RPMI7951 (cell line): ENCODE measurements at places on chromosomes 3 and 15. TPM values are rescaled to one million over a fixed set of nuclear protein-coding genes. Genes with fewer than 3 reads are reported as not detected.

- DNase-seq, result no peak
Measured at GRCh38 chr3:48516571-48516970, 12.6 kb upstream of the SHISA5 start.

DNA sequence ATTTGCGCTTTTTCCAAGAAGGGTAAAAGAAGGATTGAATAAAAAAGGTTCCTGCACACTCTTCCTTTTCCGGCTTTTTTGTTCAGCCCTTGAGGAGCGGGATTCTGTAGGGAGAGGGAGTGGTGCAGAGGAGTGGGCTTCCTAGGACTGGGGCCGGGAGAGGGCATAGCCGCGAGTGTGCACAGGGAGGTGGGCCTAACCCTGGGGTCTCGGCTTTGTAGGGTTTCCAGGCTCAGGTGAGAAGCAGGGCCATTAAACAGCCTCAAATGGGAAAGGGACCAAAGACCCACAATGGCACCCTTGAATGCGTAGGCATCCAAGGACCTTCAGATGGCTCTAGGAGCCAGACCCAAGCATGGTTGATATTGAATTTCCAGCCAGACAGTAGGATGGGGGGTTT is 35.4 kb upstream of the RAB6B start:
- no peak for DNase-seq

- DNase-seq, result no peak
Measured at GRCh38 chr3:58029842-58030584, 21.8 kb downstream of the FLNB start.

DNA sequence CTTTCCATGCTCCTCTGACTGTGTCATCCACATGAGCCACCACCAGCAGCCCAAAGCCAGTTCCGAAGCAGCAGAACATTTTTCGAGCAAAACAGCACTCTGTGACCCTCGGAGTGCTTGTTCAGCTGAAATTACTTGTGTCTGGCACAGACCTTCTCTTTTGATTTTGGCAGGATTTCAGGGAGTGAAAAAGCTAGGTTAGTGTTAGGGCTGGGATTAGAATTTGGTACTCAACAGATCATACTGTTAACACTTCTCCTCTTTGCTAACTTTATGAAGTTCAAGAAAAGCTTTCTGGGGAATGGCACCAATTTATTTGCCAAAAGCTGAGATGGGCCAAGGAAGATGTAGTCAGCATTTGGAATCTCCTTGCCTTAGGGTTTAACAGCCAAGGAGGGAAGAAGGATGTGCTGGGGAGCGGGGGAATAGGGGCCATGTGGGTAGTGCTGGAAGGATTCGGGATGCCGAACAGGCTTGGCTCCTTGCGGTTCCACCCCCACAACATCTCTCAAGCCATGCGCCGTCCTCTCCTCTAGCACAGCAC is 55.1 kb upstream of the TRA2B start:
- no peak for DNase-seq

DNA sequence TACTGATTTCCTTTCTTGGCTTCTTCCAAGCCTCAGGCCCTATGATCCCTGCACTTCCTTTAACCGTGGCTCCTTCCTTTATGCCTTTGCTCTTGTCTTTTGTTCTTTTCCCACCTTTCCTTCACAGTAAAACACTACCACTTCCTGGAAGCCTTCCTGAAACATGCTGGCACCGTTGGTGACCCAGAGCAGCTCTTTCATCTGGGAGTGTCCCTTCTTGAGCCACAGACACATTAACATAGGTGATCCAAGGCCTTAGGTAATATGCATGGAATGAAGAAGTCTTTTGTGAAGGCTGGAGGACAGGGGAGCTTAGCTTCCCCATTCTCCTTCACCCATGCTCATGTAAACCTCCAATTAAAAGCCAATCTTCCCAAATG is 39.4 kb downstream of the AMOTL2 start:
- no peak for DNase-seq

DNA sequence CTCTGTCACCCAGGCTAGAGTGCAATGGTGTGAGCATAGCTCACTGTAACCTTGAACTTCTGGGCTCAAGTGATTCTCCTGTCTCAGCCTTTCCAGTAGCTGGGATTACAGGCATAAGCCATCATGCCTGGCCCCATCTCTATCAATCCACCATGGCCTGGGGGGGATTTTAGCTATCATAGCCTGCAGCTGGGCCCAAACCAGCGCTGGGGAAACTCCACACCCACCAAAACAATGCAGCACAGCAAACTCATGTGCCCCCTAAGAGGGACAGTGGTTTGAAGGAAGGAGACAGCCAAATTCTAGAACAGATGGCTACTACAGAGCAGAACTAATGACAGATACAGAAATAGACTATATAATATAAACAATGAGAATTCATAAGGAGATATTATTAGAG is 13.8 kb upstream of the NSMCE3 start:
- no peak for DNase-seq

DNA sequence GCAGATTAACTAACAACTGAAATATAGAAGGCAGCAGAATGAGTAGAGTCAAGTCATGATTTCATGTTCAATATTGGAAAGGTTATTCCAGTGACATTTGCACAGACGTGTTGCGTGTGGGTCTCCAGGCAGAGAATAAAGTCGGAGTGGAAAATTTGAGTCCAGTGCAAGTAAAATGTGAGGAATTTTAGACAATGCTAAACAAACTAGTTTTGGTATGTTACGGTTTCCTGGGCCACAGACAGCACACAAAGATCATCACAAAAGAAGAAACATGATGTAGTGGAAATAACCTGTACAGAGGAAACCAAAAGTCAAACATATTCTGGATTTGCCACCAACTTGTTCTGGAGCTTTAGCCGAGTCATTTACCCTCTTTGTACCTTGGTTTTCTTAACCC is 367 bp downstream of the OR4F6 start:
- DNase-seq, result no peak

DNA sequence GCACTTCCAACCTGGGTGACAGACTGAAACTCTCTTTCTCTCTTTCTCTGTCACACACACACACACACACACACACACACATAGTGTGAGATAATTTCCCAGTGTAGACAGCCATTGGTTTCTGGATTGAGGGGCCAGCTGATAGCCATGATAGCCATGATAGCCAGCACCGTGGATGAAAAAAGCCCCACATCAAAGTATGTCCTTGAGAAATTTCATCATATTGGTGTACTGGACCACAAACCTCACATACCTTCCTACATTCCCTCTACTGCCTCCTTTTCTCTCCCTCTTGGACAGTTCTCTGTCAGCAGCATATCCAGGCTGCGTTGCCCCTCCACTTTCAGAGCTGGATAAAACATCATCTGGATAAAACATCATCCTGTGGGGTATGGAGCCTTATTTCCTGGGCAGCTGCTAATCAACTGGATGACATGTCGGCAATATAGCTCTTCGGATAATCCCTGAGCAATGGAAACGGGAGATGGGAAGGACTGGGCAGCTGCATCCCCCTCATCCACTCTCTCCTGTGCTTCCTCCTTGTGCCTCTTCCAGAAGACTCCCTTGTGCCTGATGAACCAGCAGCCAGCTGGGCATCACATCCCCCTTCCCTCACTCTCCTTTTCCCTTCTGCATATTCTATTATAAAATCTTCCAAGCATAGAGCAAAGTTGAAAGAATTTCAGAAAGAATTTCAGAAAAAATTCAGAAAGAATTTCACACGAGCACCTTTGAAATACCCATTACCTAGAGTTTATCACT is 39.3 kb downstream of the GRK7 start:
- no peak for DNase-seq

GRCh38 chr3:179268400-179269051 is 17.6 kb upstream of the KCNMB3 start:
- no peak for DNase-seq

GRCh38 chr3:132407025-132407424 is 10.3 kb upstream of the DNAJC13 start:
- no peak for DNase-seq

DNA sequence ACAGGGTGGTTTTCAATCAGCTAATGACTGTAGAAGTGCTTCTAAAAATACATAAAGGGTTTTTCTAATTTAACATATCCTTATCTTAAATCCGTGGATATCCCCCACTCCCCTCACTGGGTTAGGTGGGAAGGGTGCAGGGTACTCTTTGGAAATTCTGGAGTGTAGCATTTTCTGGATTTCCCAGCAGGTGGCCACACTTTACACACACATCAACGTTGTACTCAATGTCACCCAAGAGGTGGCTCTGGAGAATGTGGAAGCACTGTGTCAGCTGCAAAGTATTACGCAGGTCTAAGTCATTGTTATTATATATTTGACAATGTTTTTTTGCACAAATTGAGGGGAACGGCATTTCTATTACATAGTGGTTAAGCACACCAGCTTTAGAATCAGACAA is 168.8 kb downstream of the CHDH start:
- peak; percentile 4 for DNase-seq

- DNase-seq, result no peak
Measured at GRCh38 chr3:135758961-135759360, 206.6 kb upstream of the PPP2R3A start.

DNA sequence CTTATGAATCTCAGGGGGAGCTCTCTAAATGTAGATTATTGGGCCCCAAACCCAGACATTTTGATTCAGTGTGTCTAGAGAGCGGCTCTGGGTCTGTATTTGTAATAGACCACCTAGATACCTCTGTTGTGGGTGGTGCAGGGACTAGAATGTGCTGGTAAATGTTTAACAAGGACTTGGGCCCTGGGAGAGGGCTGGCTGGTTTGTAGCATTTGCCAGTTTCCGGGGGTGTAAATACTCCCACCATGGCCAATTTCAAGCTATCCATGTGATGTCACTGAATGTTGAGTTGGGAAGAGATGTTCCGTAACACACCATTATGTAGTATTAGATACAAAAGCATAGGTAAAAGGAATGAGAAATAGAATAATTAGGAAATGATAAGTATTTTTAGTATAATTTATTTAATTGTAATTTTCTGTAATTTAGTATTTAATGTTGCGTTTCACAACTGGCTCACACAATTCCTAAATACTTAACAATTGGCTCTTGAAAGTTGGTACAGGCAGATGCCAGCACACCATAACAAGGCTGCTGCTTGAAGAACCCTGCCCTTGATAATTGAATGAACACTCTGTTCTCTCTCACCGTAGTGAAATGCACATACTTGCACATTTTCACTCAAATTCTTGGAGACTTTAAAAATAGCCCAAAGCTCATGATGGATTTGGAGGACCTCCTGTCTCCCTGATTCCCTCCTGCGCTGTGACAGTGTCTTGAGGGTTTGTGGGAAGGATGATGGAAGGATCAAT is 359.2 kb upstream of the PROK2 start:
- no peak for DNase-seq

DNA sequence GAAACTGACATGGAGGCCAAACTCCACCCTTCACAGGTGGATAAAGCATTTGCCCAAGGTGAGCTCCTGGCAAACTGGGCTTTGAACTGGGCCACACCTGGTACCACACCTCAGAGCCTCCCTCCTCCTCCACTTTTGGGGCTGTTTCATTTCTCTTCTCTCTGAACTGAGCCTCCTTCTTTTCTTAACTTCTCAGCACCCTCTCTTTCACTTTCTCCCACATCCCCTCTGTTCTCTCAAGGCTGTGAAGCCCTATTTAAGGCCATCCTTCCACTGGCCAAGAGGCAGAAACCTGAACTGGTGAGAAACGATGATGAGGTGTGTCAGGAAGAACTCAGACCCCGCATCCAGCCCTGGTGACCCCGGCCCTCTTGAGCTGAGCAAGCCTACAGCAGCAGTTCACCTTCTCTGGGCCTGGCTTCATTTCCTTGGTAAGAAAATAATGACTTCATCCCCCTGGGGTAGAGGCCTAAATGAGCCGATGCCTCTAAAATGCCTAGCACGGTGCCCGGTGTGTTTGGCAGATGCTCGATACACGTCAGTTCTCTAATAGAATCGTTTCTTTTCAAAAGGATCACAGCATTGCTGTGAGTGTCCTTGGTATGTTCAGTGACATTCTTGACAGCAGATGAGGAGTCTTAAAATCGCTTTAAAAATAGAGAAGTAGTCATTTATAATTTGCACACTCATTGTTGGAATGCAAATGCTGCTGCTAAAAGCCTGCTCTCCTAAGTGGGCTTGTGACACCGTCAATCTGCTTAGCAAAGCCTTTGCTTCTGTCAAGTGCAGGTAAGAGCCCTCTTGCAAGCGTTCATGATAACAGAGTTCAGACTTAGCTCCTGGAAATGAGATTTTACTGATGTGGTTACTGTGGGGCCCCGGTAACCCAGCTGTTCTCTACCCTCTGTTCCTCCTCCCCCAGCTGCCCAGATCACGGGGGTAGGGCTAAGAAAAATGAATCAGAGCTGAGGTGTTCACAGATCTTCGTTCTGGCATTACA is 97.7 kb upstream of the ATP2B2 start:
- no peak for DNase-seq

DNA sequence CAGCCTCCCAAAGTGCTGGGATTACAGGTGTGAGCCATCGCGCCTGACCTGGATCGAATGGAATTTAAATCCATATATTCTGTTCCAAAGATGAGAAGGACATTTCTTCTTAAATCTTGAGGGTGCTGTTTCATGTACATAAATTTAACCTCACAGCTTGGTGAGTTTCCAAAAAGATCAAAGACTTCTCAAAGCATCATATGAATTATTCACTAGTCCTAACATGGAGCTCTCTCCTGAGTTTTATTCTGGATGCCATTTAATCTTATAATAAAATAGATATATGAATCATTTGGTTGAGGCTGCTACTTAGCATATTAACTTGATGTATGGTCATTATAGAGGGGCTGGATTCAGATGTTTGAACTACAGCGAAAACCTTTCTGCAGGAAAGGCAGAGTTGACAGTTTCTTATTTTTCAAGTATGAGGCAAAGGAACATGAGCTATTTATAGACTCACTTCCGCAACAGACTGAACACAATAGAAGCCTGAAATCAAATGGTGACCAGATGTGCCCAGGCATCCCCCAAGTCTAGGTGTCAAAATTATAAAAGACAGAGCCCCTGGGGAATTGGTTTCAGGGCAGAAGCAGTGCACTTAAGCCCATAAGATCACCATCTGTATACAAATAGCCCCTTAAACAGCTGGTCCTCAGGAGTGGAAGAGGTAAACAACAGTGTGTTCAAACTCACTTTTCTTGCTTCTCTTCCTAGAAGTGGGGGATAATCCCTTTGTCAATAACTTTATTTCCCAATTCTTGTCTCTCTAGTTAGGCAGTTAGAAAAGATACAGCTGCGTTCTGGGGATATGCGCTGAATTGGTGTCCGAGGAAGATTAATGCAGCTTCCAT is 29.7 kb downstream of the STARD9 start:
- DNase-seq, result peak; percentile 57

- no peak for DNase-seq
Measured at GRCh38 chr15:45523166-45523460, 558 bp upstream of the SLC30A4 start.

DNA sequence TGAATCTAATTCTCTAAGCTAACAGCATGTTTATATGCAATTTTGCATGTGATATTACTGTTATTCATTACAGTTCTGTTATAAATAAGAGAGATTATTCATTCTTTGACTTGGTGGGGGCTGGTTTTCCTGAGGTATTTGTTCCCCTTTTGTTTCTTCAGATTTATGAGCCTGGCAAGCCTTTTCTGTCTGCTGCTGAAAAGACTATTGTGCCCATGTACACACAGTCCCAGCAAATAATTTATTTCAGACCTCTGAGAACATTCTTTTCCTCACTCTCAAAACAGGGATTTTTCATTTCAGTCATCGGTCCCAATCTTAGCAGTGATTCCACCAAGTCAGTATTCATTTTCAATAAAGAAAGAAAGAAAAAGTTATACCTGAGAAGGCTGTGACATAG is 716.8 kb downstream of the NSUN3 start:
- no peak for DNase-seq

The TGM5 gene
- total RNA-seq, result not detected in 2 replicates

The CDHR4 gene
- total RNA-seq, result not detected in 2 replicates

The GOLGA8T gene
- not detected in 2 replicates for total RNA-seq

The HAUS2 gene
- total RNA-seq, result 42.1 and 59.8 TPM in 2 replicates

The HRG gene
- not detected in 2 replicates for total RNA-seq

The CPLX3 gene
- total RNA-seq, result not detected in 2 replicates

The AMOTL2 gene
- total RNA-seq, result 13.1 and 15.1 TPM in 2 replicates

The GPR156 gene
- total RNA-seq, result 0.24 and 0.68 TPM in 2 replicates

The ABHD2 gene
- 237 and 261 TPM in 2 replicates for total RNA-seq

The SPSB4 gene
- not detected in 2 replicates for total RNA-seq
